Activated CD4-positive, alpha-beta T cell treated with anti-CD3 and anti-CD28 coated beads, Interleukin-2, Interleukin-6, amounts not matched to agents 100 ng/mL and 50 ng/mL, durations not matched to agents 16 hours and 8 hours (primary cell): ENCODE measurements at places on chromosomes 13 and 19.

GRCh38 chr19:51123802-51124201 is 904 bp upstream of the SIGLEC9 start:
- DNase-seq: no peak

DNA sequence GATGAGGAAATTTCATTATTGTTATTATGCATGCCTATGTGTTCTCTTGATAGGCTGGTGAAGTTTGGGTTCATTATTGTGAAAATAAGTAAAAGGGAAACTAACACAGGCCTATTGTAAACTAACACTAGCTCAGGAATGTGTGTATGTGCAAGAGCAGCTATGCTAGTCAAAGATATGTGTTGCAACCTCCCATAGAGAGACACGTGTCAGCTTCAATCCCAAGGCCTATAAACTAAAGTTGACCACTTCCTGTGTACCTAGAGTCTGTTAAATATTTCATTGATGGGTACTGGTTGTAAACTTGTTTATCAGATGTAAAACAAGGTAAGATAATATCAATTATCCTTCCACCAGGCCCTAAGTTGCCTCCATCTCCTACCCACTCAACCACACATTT is 44.7 kb upstream of the ZNF30 start:
- no peak for DNase-seq

DNA sequence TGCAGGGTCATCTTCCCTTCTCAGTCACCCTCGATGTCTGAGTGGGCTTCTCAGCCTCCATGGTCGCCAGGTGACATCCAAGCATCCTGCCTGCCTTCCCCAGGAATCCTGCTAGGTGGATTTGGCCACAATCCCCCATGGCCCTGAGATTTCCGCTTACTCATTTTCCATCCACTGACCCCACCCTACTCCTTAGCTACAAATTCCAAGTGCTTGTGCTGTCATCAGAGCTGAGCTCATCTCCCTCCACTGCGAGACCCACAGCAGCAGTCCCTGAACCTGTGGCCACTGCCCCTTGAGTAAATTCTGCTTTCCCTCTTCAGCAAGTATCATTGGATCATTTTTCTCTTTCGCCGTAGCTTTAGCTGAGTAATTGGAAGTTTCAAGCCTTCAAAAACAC is 90.5 kb upstream of the ANKRD10 start:
- no peak for DNase-seq

DNA sequence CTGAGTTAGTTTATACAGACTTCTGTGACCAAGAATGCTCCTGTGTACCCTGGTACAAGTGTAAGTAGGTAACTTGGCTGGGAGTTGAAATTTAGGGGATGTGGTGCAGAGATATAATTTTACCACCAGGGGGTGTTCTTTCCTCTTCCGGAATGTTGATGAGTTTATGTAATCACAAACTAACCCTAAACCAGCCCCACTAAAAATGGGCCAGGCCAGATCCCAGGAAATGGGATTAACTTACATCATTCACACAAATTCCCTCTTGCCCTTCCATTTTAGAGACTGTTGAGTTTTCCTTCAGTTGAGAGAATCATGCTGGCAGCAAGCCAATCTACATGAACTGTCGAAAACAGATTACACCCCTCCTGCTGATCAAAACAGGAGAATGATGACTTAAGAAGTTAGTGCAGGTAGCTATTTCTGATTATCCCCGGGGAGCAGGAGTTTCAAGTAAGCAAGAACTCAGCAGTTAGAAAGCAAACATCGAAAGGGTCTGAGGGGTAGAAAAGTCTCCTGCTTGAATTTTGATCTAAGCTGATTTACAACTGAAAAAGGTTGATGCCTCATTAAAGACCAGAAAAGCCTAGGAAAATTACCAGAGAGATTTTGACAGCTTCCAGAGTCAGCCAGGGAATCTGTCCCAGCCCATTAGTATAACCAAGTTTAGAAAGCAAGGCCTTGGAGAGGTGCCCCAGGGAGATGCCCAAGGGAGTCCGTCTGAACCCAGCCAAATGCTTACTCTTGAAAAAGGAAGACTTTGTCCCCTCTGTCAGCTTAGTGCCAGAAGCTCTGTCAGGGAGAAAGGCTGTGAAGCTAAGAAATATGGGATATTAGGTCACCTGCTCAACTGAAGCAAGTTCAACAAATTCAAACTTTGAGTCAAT is 32.3 kb upstream of the MED4 start:
- DNase-seq: peak; percentile 69
